MV-4-11 (cell line): ENCODE measurements at places on chromosomes 12 and 14.

DNA sequence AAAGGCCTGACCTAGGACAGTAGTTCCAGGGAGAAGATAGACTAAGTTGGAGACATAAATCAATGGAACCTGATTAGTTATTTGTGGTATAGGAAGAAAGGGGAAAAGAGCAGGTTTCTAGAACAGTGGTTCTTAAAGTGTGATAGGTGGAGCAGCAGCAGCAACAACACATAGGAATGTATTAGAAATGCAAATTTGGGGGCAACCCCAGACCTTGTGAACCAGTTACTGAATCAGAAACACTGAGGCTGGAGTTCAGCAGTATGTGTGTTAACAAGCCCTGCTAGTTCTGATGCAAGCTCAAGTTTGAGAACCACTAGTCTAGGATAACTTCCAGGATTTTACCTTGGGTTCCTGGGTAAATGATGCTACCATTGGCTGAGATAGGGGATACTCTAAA lies 308.7 kb downstream of the EMP1 start:
- DNase-seq: no peak

DNA sequence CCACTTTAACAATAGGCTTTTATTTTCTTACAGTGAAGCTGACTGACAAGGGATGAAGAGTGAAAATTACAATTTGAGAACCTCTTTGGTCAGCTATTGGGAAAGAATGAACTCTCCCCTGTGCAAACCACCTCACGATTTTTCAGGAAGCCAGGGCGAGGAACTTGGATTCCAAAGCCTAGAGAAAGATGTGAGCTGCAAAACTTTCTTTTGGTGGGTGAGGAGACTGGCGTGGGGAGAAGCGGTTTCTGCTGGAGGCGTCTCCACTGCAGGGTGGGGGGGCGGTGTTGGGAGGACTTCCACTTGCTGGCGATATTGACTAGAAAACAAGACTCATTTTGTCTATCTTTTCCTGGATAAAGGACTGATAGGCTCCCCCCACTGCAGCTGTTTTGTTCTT lies 59.3 kb upstream of the VRK1 start:
- peak; percentile 14 for DNase-seq

- no peak for DNase-seq
Observed at GRCh38 chr14:85572011-85572410, 42.1 kb downstream of the FLRT2 start.

- DNase-seq: no peak
Observed at GRCh38 chr14:59325906-59326305, 137.4 kb downstream of the DAAM1 start.

DNA sequence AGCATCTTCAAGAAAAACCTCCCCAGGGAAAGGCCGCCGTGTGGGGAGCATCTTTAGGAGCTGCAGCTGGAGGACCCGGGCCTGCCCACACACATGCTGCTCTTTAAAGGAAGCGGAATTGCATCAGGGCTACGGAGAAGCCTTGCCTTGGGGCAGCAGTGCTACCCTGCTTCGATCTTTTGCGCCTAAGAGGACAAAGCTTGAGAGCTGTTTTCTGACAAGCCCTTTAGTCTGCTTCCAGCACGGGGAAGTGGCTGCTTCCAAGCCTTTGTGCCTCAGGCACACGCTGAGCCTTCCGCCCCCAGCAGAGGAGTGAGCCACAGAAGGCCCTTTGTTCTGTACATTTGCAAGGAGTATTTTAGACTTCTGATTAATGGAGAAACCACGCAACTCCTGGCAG lies 31.5 kb downstream of the COA8 start:
- DNase-seq: peak; percentile 25

GRCh38 chr14:77032844-77033621 lies 4.5 kb upstream of the IRF2BPL start:
- peak; percentile 87 for DNase-seq

- DNase-seq: peak; percentile 72
Observed at GRCh38 chr14:50798048-50798421, 32.9 kb downstream of the NIN start.

DNA sequence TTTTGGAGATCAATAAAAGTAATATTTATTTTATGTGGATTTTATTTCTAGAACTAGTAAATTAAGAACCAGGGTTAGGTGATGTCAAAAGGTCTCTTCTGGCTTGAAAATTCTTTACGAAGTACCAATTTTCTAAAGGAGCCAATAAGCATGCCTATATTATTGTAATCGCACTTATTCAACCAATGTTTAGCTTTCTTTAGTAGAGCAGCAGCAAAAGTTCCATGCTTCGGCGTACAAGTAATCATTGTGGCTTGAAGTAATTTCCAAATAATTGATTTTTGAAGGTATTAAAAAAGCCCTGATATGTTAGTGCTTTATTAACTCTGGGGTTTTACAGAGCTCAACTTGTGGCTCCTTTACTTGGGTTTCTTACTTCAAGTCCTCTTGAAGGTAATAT lies 3.4 kb downstream of the RMST start:
- no peak for DNase-seq

- DNase-seq: no peak
Observed at GRCh38 chr14:103538291-103539055, 9.5 kb downstream of the TRMT61A start.

- DNase-seq: no peak
Observed at GRCh38 chr12:109731231-109731731, 17.7 kb downstream of the FAM222A start.

DNA sequence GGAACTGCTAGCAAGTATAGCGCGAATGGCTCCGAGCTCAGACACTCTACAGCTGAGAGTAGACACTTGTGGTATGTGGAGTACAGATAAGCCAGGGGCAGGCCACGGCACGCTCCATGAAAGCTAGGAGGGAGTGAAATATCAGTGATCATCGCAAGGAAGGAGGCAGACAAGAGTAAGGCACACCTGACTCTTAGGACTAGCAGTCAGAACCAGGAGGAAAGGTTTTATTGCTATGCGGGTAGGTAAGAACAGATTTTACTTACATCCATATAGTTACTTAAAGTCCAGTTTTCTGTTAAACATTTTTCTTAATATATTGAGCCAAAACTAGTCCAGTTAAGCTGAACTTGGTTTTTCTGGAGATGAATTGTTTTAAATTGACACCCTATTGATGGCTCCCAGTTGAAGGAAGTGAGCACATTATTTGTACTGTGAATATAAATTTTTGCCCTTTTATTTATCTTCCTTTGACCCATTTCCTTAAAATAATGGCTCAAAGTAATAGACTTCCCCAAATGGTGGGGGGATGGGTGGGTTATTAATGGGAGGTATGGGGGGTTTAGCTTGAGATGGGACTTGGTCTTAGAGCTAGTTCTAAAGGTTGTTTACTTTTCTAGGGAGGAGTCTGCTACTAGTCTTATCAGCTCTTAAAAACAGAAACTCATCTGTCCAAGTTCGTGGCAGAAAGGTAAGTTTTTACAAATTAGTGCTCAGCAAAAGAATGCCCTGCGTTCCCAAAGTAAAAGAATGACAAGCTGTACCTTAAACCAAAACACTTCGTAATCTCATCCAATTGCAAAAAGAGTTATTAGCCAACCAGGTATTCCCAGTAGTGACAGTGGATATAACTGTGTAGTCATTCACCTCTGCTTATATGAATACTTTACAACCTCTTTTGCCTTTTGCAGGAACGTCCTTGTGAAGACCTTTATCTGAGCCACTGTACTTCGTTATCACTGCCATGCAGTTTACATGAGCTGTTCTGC lies 5.8 kb downstream of the HNRNPA1 start:
- DNase-seq: no peak

DNA sequence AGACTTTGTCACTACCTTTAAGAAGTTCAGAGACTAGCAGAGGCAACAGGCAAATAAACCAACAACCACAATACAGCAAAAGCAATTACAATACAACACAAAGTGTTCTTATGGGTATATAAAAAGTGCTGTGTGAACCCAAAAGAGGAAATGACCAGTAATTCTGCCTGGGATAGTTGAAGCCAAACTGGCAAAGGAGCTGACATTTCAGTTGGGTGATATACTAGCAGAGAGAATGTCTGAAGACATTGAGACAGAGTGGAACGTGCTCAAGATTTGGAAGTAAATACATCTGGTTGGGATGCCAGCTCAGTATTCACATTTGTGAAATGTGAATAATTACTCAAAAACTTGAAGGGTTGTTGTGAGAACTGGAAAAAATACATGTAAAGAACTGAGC lies 80.6 kb upstream of the GTF2A1 start:
- peak; percentile 79 for DNase-seq

DNA sequence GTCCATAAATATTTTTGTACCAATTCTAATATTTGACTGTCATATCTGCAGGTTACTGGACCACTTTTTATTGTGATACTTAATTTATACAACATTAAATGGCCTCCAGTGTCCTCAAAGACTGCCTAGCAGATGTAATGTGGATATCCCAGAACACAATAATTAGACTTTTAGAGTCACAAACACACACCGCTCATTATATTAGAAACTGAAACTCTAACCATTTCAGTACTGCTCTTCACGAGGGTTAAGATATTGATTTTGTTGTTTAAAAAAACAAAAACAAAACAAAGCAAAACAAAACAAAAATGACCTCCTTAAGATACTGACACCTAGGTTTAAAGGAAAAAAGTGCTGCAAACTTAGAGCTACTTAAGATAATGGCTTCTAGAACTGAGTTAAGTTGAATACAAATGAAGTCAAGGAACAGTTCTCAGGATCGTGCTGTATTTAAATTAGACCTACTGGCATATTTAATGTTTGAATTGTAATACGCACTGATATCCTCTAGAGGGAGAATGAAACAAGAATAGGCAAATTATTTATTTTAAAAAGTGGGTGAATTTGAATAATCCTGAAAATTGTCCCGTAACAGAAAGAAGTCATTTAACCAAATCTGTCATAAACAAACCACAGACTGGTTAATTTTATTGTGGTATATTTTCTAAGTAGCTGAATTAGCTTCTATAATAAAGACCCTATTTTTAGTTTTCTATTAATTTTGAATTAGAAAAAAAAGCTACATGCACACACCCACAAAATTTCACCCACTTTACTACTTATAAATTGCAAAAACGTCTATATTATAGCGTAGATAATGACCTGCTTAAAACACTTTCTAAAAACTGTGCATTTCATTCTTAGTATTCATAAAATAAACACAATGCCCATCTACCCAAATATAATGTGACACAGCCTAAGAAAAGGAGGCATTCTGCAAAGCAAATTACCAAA lies 395.2 kb upstream of the DCN start:
- no peak for DNase-seq

DNA sequence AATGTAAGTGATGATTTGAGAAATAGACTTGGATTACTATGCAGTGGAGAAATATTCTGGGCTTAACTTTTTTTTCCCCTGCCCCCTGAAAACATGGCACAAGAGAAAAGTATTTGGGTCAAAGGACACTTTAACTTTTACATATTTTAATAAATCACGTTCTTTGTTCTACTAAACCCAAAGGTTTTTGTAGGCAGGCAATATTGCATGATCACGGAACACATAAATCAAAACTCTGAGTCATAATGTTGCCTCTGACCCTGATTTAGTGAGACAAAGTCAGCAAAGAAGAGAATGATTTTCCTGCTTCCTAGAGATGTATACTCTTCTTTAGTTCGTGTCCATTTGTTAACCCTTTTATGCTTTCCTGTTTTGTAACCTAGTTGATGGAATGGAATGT lies 38.0 kb downstream of the ABCD2 start:
- no peak for DNase-seq

DNA sequence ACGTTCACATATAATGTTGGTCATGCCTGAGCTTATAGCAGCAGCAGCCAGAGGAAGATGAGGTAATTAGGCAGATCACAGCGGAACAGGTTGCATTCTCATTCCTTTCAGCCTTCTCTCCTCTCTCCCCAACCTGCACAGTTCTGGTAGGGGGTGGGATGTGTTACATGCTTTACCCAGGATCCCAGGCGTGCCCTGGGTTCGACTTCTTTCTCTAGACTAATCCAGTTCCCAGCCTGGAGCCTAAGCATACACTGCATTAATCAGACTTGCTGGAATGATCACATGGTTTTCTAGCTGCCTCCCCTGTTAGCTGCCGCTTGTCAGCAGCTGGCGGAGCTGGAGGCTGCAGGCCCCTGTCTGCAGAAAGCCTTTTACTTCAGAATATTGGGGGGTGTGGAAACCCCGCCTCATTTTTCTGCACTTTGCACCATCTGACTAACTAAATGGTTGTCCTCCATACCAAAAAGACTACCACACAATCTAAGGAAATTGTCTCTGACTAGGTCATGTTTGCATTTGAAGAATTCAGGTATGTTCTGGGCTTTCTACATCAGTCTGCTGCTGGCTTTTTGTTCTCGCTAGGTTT lies 46.0 kb upstream of the EVL start:
- DNase-seq: no peak

GRCh38 chr12:108307006-108307405 lies 32.1 kb downstream of the CMKLR1 start:
- DNase-seq: peak; percentile 74

DNA sequence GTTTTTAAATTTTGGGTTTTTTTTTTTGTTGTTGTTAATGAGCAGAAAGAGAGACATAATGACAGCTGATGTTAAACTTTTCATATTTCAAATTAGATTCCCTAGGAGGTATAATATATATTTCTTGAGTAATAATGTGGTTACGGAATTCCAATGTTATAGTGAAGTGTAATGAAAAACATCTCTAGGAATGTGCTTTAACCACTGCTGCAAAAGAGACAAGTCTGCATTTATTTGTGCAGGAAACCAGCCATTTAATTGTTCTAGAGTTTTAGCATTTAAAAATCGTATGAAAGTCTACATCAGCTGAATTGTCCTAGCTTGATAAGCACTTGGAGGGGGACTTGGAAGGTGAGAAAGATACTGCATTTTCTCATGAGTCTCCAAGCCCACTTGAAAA lies 14.3 kb downstream of the SERPINA10 start:
- DNase-seq: no peak

DNA sequence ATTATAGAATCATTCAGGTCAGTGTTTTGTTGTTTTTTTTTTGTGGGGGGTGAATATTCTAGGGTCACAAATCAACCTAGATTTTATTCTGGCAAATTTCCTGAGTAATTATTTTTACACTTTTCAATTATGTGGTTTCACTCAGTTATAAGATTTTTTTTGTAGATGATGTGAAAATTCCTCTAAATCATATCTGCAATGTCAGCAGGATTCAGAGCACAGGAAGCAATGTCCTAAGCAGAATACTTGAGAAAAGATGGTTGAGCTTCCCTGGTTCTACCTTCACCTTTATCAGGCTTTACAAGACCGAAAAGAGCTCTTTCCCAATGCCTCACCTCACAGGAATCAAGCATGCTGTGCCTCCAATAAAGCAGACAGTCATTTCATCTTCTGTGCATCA lies 124.3 kb downstream of the SLC41A2 start:
- DNase-seq: no peak

- no peak for DNase-seq
Observed at GRCh38 chr12:32052212-32052713, 54.4 kb upstream of the BICD1 start.
